ENCODE measurements at places on chromosomes 11 and 22.
A peak's percentile ranks its signal among the peaks of the same experiment; 100 is the strongest.

DNA sequence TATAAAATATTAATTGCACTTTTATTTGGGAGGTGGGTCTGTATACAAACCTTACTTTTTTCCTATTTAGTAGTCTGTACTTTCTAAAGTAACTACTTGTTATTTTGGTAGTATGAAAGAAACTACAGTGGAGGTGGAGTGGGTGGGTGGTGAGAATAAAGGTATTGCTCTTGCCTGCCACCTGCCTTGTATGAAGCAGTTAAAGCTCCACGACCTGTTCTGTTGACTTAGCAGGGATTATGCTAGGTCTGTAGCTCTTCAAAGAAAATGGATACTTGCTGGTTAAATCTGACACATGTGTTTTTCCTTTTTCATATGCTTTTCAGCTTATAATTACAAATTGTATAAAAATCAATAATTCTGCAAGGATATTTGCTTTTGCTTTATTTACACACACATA is 111.9 kb downstream of the EHF start:
- no peak for DNase-seq

- DNase-seq, result no peak
Observed at GRCh38 chr11:45806072-45806933, 1.4 kb downstream of the SLC35C1 start.

DNA sequence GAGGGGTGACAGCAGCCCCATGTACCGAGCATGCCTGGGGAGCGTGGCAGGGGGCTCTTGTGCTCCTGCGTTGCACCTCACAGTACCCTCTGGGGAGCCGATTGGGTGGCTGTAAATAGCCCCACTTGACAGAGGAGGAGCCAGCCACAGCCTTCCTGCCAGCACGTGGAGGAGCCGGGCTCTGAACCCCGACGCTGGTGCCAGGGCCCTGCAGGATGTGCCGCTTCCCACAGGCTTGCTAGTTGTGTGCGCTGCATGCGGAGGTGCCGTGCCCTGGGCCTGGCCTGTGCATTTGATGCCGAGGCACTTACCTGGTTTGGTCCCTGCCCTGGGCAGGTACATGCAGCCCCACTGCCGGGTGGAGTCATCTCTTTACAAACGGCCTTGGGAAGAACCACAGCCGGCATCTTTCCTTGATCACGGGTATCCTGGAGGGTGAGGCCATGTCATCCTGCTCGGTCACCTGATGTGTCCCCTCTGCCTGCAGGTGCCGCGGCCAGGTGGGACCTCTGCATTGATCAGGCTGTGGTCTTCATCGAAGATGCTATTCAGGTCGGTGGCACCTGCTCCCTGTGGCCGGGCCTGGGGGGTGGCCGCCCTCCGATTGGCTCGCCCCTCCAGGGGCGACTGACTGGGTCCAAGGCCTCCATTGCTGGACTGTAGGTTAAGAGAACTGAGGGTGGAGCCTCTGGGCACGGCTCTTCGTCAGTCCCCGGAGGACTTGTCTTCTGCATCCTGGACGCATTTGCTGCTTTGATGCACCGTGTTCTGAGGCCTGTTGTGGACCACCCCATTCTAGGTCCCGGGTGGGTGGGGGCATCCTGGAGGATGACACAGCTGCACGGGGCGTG is 5.0 kb downstream of the TPCN2 start:
- no peak for DNase-seq

GRCh38 chr11:15695096-15695721 is 580.5 kb downstream of the INSC start:
- DNase-seq, result no peak

- no peak for DNase-seq
Observed at GRCh38 chr11:94649964-94650623, 82.9 kb downstream of the PIWIL4 start.

GRCh38 chr22:40043081-40043480 is 48.3 kb downstream of the FAM83F start:
- no peak for DNase-seq

GRCh38 chr22:30702856-30703255 is 8.2 kb downstream of the OSBP2 start:
- DNase-seq, result no peak

- DNase-seq, result no peak
Observed at GRCh38 chr11:128476049-128476448, 111.3 kb downstream of the ETS1 start.

DNA sequence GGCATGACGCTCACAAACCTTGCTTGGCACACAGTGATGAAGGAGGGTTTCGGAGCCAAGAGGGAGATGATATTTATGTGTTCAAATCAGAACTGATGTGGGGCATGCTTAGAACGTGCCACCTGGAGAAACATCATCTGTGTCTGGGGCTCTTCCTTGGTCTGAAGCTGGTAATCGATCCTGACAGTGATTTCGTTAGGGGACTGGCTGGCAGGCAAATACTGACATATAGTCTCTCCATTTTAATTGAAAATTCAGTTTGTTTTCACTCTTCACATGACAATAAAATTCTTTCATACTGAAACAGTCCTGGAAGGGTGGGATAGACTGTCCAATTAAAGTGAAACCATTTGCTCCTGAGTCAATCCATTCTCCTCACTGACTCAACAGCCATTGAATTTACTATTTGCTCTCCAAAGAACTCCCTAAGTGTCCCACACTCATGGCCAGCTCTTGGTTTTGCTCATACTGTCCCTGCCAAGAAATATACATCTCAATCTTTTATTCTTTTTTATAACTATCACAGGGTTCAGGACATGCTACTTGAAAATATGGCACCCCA is 134.8 kb downstream of the TRPC6 start:
- DNase-seq, result no peak

GRCh38 chr22:36954251-36955014 is 41.0 kb downstream of the CSF2RB start:
- DNase-seq, result no peak

DNA sequence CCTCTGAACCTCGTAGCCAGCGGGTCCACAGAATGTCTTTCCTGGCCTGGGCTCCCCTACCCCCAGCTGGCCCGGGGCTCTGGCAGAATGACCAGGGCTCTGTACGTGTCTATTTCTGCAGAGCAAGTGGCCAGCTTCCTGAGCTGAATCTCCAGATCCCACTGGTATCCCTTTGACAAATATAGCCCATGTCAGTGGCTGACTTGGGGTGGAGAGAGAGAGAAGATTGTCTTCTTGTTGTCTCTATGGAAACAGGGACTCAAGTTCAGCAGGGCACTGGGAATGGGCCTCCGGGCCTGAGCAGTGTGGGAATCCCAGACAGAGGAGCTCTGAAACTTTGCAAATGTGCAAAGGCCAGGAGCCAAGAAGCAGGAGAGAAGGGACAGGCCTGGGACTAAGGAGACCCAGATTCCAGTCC is 33.9 kb downstream of the ANO1 start:
- DNase-seq, result no peak

DNA sequence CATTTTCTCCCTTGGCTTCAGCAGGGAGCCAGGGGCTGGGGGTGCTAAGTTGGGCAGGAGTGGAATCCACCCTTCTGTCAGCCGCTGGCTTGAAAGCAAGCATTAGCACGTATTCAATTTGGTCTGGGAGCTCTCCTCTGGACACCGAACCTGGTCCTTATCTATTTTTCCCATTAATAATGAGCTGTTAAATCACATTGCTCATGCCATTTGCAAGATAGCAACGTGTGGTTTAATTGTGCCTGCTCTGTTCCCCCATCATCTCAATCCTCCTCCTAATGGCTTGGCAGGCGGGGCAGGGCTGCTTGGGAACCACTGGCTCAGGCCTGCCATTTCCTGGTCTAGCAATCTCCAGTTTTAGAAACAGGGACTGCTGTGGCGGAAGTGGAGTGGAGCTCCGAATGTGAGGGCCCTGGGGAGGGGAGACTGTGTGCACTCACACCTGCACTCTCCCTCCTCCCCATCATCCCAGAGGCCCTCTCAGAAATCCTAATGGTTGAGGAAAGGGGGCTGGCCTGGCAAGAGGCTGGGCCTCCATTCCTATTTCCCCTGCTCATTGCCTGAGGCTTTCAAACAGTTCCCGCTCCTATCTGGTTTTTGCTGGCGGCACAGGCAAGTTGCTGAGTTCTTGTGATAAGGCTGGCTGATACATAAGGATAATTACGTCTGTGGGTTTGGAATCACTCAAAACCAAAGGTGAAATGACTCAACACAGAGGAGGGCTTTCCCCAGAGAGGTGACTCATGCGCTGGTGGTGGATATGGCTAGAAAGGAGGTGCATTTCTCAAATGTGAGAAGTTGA is 201.2 kb upstream of the E2F8 start:
- DNase-seq, result peak; percentile 93

- DNase-seq, result no peak
Observed at GRCh38 chr11:65438257-65439151, 15.9 kb downstream of the NEAT1 start.

GRCh38 chr11:70698871-70699270 is 300.5 kb downstream of the CTTN start:
- no peak for DNase-seq

- no peak for DNase-seq
Observed at GRCh38 chr11:131584785-131585592, 214.6 kb downstream of the NTM start.

- DNase-seq, result peak; percentile 86
Observed at GRCh38 chr11:20112291-20113148, 47.8 kb downstream of the DBX1 start.

DNA sequence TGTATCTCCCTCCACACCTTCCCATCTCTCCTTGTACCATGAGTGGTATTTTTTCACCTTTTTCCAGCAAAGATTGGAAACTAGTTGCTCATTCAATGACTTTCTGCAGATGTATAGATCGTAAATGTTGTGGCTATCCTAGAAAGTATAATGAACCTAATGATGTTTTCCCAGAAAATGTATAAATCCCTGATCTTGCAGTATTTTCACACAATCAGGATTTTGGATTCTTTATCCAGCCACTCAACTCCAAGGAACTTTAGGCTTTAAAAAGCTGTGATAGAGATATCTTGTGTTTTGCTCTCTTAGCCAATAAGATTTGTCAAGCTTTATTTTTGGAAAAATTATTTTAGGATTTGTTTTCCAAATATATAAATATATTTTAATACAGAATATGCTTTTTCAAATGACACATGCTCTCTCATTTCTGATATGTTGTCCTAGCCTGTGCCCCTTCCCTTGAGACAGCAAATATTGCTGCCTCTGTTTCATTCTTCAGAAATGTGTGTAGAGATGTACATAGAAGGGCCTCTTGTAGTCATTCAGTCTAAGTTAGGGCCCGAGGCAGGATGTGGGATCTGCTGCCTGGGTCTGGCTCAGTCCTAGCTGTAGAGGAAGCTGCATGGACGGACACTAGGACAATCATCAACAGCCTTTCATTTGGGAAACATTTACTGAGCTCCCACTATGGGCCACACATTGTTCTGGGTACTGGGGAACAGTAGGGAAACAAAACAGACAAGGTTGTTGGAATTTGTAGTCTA is 62.4 kb downstream of the NAV2 start:
- no peak for DNase-seq

DNA sequence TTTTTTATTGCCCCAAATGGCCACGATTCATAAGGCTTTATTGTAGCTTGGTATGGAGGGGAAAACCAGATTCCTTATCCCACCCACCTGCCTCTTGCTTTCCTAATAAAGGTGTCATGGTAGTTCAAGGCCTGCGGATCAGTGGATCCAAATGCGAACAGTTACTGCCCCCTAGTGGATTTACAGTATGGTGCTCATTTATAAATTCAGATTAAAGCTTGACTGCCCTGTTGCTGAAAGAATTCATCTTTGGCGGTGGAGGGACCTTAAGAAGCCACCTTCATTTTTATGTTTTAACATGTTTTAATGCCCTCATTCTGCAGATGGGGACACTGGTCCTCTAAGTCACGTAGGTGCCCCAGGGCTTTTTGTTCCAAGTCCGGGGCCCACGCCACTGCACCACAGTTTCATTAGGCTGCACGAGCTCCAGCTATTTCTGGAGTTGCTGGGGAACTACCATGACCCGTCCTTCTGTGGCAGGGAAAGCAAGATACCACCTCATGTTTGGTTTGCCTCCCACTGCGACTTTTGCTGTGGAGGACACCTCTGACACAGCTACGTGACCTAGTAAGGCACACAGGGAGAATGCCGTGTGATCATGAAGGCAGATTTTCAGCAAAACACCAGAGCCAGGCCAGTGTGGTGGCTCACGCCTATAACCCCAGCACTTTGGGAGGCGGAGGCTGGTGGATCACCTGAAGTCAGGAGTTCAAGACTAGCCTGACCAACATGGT is 15.6 kb upstream of the INCENP start:
- DNase-seq, result peak; percentile 54

DNA sequence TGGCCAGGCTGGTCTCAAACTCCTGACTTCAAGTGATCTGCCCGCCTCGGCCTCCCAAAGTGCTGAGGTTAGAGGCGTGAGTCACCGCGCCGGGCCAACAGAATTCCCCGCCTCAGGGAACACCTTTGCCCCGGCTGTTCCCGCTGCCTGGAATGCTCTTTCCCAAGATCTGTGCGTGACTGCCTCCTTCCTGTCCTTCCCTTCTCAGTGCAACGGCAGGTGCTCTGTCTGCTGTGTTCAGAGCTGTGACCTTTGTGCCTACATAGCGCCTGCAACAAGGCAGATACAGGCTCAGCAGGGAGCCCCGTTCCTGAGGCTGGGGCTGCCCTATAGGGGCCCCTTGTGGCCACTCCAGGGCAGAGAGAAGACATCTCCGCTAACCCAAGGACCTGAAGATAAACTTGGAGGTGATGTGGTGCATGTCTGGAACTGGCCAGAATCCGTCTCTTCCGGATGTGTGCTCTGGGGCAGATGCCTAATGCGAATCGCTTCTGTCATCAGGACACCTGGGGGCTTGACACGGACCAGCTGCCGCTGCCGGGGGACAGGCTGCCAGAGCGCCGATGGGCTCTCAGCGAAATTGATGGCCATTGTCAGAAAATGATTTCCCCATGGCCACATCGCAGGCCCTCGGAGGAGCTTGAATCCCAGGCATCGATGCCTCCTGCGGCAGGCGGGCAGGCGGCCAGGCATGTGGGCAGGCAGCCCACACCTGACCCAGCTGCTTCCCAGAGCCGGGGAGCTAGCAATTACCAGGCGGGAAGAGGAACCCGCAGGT is 43.5 kb upstream of the TCF20 start:
- DNase-seq, result peak; percentile 75

- DNase-seq, result no peak
Observed at GRCh38 chr11:93392867-93393266, 62.3 kb downstream of the DEUP1 start.
